ENCODE measurements at places on chromosomes 1 and 21.
A peak's percentile ranks its signal among the peaks of the same experiment; 100 is the strongest.

DNA sequence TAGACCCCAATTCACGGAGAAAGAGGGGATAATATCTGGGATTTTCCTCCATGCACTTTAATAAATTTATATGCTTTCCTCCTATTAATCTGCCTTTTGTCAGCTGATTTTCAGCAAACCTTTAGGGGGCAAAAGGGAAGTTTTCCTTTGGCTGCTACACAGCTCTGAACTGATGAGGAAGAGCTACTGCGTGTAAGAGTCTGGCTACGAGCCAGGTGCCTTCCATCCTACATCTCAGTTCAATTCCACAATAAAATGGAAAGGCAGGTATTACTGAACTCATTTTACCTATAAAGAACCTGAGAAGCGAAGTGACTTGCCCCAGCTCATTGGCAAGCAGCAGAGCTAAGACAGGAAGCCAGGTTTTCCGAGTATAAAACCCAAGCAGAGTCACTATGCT lies 28.3 kb upstream of the ZNF326 start:
- DNase-seq, result no peak

DNA sequence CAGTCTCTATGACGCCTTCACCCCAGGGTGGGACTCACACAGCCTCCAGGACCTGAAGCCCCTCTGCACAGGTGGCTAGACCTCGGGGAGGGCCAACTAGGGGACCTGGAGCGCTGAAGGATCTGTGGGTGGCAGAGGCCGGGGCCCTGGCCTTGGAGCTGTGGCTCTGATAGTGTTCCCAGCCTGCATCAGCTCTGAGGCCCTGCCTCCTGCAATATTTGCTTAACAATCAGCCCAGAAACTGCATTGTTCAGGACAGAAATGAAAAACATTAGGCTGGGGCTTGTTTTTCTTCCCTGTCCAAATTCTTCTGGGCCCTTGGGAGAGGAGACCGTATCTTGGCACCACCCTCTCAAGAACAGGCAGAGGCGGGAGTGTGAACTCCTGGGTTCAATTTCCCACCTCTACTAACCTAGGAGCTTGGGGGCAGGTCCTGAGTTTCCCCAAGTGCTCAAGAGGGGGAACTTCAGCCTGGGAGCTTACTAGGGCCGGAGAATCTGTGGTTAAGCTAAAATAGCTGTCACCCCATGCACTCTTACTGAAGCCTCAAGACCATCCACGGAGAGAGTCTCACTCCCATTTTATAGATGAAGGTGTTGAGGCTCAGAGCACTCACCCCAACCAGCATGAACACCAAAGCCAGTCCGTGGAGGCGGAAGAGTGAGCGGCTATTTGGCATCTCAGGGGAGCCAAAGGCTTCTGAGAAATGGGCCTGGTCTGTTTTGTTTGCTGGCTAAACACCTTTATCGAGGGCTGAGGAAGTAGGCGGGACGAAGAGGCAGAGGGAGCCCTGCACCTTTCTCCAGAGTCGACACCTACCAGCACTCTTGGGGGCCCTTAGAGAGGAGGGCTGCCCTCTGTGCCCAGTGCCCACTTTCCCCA lies 18.8 kb upstream of the CASZ1 start:
- DNase-seq, result no peak

- peak; percentile 79 for DNase-seq
Observed at GRCh38 chr1:204084247-204084772, 11.4 kb downstream of the SOX13 start.

DNA sequence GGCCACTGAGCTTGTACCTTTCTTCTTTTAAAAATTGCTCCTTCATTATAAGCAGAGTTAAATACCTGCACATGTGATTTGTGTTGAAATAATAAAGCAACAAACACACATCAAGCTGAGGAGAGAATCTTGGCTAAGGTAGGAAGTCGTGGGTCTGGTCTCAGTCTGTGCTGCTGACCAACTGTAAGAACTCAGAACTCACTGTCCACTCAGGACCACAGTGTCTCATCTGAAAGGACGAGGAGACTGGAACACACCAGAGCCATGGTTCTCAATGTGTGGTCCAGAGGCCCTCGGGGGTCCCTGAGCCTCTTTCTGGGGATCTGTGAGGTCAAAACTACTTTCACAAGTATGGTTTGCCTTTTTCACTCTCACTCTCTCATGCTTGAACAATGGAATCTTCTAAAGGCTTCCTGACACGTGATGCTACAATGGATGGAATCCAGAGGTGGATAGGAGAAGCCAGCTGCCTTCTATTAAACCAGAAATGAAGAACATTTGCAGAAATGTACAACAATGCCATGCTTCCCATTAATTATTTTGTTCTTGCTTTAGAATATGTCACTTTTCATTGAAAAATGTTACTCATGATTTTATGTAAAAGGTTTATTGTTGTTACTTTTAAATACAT lies 17.3 kb upstream of the ETS2 start:
- no peak for DNase-seq

GRCh38 chr1:173504268-173504667 lies 27.1 kb downstream of the PRDX6 start:
- DNase-seq, result no peak

- DNase-seq, result no peak
Observed at GRCh38 chr1:20400341-20401177, 85.5 kb downstream of the CAMK2N1 start.

GRCh38 chr1:197526736-197527371 lies 248.4 kb downstream of the DENND1B start:
- DNase-seq, result no peak

GRCh38 chr1:186683652-186684410 lies 3.6 kb upstream of the PTGS2 start:
- DNase-seq, result no peak

- DNase-seq, result no peak
Observed at GRCh38 chr1:232062967-232063366, 436.4 kb downstream of the DISC1 start.

DNA sequence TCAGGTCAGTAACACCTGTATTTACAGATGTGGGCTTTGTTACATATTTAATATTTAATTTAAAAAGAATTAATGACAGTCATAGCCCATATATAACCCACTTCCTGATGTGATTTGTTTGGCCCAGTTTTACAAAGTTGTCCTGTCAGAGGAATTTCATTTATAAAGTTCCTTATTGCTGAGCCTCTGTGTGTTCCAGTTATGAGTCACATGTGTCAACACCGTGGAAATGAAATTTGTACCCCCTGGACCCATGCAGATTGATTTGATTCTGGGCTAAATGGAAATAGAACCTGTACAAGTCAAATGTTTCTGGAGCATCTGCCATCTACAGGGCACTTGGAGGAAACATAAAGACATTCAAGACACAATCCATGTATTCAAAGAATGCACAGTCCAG lies 149.2 kb downstream of the CACNA1E start:
- no peak for DNase-seq

DNA sequence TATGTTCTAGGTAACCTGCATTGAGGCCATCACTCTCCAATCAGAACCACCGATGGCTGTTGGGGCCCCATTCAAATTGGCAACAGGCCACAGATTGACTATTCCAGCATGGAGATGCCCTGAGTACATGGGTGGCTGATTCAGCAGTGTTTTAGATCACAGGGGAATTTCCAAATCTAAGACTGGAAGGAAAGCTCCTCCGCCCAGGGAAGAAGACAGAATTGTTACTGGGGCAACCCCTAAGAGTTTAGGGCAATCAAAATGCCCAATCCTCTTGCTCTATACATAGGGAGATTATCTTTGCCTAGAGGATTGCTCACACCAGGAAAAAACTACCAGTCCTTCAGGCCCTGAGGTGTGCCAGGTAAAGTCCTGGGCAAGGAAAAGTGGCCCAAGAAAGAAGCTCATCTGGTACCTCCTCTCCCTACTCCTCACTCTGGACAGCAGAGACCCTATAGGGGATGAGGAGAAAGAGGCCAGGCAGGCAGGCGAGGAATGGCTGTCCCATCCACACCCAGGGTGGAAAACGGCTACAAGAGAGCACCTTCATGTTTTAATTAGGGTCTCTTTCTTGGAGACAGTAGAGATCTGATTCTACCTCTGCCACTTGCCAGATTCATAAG lies 5.8 kb downstream of the S100A8 start:
- no peak for DNase-seq

DNA sequence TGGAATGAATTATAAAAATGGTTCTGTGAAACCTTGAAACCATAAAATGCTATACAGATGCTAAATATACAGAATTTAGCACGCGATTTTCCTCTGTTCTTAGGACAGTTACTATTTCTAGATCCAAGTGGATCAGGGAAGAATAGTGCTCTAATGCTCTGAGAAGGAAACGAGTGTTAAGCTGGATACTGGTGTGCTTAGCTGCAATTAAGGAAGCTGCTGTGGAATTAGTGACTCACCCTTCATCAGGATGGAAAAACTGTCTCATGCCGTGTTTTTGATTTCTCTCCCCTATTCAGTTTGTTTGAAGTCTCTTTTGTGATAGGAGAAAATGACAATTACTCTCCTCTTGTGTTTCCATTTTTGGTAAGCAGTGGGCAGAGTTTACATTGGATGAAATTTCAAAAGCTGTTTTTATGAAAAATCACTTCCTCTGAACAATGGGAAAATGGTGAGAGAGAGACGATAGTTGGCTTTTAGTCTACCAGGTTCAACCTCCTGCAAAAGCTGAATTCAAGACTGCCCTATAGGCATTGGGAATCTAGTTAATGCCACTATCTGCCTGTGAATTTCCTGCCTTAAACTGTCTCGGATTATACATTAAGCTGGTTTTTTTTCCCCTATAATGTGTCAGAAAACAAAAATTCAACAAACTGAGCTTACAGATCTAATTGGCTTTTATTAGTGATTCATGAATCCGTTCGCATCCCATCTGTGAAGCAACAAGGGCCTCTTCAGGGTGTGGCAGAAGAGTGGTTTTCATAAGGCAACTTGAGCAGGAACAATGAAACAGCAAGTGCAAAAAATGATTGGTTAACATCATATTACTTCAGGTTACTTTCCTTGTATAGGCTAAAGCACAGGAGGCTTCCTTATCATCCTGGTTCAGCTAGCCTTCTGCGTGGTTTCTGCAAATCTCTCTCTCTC lies 179.8 kb downstream of the ST6GALNAC3 start:
- DNase-seq, result no peak

DNA sequence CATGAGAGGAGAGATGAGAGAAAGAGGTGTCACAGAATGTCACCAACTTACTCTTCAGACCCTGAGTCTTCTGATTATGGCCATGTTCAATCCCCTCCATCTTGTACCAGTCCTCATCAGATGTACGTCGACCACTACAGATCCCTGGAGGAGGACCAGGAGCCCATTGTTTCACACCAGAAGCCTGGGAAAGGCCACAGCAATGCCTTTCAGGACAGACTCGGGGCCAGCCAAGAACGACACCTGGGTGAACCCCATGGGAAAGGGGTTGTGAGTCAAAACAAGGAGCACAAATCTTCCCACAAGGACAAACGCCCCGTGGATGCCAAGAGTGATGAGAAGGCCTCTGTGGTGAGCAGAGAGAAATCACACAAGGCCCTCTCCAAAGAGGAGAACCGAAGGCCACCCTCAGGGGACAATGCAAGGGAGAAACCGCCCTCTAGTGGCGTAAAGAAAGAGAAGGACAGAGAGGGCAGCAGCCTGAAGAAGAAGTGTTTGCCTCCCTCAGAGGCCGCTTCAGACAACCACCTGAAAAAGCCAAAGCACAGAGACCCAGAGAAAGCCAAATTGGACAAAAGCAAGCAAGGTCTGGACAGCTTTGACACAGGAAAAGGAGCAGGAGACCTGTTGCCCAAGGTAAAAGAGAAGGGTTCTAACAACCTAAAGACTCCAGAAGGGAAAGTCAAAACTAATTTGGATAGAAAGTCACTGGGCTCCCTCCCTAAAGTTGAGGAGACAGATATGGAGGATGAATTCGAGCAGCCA lies 8.0 kb downstream of the ELOA start:
- DNase-seq, result no peak

DNA sequence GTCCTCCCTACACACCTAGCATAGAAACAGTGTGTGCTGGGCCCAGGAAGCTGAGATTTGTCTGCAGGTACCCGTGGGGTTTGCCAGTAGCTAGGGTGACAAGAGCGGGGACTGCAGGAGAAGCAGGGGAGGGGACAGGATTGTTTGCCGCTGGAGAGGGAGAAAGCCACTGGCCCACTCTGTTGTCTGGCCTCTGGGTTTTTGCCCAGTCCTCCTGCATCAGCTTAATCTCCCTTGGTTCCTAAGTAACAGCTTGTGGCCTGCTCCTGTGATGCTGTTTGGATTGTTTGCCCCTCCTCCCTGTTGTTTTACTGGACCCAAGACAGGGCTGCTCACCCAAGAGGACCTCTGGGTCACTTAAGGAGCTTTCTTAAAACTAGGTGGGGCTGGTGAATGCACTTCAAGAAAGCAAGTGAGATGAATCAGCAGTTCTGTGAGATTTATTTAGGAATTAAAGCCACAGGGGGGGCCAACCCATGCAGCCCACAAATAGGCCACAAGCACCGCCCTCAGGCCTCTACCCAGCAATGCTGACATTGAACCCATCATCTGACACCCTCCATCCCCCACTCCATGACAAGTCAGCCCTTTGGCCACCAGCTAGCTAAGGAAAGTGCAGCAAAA lies 142.8 kb downstream of the ZZZ3 start:
- DNase-seq, result no peak

DNA sequence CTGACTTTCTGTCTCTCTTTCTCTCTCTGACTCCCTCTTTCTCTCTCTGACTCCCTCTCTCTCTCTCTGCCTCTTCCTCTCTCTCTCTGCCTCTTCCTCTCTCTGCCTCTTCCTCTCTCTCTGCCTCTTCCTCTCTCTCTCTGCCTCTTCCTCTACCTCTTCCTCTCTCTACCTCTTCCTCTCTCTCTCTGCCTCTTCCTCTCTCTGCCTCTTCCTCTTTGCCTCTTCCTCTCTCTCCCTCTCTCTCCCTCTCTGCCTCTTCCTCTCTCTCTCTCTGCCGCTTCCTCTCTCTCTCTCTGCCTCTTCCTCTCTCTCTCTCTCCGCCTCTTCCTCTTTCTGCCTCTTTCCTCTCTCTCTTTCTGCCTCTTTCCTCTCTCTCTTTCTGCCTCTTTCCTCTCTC lies 18.6 kb upstream of the ANKRD45 start:
- no peak for DNase-seq

DNA sequence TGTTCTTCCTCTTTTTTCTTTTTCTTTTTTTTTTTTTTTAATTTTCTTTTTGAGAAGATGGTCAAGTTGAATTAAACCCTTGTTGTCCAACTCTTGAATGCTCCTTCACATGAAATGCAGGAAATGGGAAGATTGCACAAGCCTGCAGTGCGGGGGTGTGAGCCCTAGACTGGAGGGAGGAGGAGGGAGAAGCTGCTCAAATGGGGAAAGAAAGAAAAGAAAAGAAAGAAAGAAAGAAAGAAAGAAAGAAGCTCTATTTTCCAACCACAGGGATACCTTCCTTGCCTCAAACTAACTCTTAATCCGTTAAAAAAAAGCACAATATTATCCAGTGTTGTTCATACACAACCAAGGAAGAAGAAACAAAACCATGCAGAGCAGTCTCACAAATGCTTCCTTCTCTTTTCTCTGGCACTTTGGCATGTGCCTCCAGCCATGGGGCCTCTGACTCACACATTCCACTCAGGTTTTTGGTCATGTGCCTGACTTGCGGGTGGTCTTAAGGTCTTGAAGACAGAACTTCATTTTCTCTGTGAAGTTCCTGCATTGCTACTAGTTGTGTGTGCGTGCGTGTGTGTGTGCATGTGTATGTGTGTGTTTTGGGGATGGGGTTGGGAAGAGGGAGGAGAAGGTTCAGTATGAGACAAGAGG lies 276.1 kb downstream of the RPS6KC1 start:
- DNase-seq, result no peak
